ENCODE measurements at places on chromosomes 3 and 15.

GRCh38 chr15:60853109-60853508, 374.2 kb upstream of the ICE2 start:
- no peak for DNase-seq

- DNase-seq = no peak
Measured at GRCh38 chr3:99315896-99316295, 322.5 kb upstream of the COL8A1 start.

- no peak for DNase-seq
Measured at GRCh38 chr3:142852009-142852408, 36.9 kb downstream of the PCOLCE2 start.

- DNase-seq = no peak
Measured at GRCh38 chr3:25527801-25528200, 99.7 kb downstream of the RARB start.

DNA sequence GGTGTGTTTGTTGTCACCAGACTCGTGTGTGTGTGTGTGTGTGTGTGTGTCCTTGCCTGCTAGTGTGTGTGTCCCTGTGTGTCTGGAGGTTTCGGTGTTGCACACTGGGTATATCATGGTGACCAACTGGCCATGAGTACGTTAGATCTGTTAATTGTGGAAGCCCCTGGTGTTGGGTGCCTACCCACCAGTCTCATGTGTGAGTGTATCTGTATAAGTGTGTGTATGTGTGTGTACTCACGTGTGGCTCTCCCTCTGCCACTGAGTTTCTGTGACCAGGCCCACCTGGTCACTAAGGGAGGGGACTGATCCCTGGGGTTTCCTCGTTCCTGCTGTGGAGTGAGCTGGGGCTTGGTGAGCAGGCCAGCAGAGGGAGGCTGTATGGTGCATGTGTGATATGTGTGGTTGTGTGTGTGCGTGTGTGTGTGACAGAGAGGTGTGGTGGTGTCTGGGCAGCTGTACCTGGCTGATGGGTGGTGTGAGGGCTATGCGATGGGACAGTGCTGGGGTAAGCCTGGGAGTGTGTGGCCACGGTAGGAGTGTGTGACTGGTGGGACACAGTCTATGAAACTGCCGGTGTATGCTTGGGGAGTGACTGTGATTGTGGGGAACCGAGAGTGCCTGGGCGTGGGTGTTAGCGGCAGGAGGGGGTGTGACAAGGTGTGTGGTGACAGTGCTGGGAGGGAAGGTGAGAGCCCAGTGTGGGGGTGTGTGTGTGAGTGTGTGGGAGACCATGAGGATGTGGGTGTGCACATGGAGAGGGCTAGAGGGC, 1.8 kb downstream of the PRKCD start:
- DNase-seq = no peak

- no peak for DNase-seq
Measured at GRCh38 chr15:93520206-93520605, 431.2 kb upstream of the RGMA start.

- no peak for DNase-seq
Measured at GRCh38 chr3:150158943-150159625, 188.4 kb upstream of the PFN2 start.

GRCh38 chr15:68921926-68922325, 8.4 kb upstream of the SPESP1 start:
- no peak for DNase-seq

- DNase-seq = no peak
Measured at GRCh38 chr15:51128701-51129100, 34.0 kb upstream of the TNFAIP8L3 start.

DNA sequence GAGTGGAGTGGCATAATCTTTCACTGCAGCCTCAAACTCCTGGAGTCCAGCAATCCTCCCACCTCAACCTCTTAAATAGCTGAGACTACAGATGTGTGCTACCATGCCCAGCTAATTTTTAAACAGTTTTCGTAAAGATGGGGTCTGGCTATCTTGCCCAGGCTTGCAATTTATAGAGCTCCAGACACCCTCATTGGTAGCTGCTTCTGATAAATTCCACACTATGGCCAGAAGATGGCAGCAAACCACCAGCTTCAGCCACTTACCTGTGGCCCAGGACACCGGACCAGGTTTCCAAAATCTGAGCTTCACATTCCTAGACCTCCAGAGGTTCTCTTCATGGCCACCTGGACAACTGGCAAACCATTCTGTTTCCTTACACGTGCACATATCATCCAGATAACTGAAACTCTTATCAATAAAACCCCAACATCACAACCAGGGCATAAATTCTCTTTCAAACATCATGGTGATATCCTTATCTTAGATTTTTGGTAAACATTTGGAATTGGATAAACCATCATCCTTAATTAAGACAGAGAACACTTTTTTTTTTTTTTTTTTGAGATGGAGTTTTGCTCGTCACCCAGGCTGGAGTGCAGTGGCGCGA, 28.9 kb downstream of the FBXW12 start:
- DNase-seq = peak; percentile 34

DNA sequence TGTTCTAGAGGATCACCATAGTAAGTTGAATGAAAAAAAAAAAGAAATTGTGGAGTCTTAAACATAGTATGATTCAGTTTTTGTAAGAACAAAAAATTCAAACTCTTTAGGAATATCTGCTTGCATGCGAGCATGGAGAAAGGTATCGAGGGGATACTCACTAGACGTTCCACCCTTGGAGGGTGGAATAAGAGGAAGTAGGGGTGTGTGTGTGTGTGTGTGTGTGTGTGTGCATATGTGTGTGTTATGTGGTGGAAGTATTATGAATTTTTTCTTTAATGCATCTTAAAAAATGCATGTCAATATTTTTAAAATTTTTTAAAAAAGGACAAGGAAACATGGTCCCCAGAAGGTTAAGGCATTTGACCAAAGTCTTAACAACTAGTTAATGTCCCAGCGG, 26.5 kb upstream of the SIAH2 start:
- DNase-seq = no peak

DNA sequence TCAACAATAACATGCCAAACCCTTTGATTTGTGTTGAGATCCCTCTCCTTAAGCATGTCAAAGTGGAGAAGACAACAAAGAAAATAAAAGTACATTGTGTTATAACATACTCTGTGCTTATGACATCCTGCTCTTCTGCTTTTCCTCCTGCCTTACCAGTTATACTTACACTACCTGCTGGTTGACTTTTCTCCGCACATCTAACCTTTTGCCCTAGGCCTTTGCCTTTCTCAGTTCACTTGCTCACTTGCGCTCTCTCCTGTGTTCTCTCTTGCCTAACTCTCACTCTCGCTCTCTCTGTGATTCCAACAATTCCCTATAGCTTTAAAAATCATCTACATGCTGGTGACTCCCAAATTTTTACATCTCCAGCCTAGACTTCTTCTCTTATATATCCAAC, 5.7 kb downstream of the DNAH12 start:
- DNase-seq = no peak

DNA sequence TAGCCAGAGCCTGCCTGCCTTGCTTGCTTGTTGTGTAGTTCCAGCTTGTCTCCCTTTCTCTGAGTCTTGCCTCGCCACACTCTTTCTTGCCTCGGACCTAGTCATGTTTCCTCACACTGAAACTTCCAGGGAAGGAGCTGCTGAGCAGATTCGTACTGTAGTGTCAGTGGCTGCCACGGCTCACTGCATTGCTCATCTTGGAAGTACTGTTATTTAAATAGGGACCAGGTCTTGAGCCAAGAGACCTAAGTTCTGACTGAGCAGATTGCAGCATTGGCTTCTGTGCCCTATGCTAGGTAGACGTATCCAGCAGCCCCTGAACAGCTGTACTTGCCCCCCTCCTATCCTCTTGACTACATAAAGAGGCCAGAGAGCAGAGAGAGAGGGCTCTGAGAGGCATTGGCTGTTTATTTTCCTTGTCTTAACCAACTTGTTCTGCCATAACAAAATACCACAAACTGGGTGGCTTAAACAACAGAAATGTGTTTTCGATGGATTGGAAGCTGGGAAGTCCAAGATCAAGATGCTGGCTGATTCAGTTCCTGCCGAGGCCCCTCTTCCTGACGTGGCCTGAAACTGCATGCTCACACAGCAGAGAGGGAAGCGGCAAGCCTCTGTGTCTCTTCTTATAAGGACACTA, 5.8 kb upstream of the RARRES1 start:
- DNase-seq = no peak
